ENCODE measurements at places on chromosomes 12 and 14.

GRCh38 chr12:89803412-89803811 lies 94.8 kb upstream of the ATP2B1 start:
- no peak for DNase-seq

- DNase-seq, result no peak
Observed at GRCh38 chr14:34792598-34792997, 78.2 kb upstream of the CFL2 start.

DNA sequence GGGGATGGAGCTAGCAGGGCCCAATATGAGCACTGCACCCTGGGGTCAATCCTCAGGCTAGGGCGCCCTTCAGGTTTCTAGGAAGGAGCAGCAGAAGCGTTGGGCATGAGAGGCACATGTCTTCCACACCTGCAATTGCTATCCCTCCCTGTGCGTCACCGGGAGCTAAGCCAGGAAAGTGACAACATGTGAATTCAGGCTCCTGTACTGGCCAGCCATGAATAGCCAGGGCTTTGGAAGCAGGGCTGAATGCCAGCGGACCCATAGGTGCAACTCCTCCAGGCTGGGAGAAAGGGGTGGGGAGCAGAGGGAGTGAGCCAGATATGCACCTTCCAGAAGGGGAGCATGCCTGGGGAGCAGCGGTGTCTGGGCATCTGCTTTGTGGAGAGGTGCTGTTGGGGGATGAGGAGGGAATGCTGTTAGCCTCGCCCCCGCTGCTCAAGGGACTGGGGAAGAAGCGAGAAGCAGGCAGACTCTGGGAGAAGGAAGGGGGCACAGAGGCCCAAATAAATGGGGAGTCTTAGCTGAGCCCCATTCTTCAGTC lies 6.1 kb downstream of the HOXC5 start:
- DNase-seq, result no peak

- DNase-seq, result no peak
Observed at GRCh38 chr12:120081641-120082040, 34.9 kb downstream of the RAB35 start.

DNA sequence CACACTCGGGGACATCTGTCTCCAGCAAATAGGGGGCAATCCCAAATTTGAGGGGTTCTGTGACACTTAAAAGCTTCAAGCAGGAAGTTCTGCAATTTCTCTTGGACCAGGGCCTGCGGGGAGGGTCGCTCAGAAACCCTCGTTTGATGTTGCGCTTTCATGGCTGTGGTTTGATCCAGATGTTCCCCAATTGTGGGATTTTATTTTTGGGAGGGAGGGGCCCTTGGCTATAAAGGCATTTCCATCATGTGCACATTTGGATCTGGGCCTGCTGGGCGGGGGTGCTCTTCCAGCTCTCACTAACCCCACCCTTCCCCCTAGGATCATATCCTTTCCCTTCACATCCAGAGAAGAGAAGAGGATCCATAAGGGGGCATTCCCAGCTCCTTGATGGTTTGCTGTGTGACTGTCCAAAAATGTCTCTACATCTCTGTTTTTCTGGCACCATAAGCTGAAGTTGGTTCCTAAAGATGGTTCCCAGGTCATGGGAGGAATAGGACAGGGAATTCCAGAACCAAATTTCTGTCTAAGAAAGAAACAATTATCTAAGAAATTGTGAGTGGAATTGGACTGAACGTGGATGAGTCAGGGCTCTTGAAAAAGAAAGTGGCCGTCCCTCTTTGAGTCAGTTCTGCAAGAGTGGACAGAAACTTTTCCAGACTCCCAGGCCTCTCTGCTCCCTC lies 47.2 kb downstream of the SMUG1 start:
- no peak for DNase-seq

DNA sequence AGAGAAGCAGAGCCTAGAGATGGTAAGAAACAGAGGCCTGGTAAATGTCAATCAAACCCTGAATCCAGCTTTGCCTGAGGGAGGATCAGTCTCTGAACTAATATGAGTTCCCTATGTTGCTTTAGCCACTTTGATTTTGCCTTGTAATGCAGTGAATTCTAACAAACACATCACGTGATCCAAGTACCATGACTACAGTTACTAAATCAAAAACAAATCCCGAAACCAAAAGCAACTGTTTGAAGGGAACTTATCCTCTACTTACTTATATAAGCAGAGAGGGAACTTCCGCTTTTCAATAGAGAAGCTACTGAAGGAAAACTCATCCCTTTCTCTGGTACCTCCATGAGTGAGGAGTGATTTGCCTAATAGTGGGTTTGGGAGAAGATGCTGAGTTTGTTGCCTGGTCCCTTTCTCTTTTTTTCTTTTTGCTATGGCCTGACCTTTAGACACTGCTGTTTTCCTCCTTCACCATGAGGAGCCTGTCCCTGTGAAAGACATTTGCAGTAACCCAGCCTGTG lies 7.7 kb upstream of the PPTC7 start:
- DNase-seq, result no peak

DNA sequence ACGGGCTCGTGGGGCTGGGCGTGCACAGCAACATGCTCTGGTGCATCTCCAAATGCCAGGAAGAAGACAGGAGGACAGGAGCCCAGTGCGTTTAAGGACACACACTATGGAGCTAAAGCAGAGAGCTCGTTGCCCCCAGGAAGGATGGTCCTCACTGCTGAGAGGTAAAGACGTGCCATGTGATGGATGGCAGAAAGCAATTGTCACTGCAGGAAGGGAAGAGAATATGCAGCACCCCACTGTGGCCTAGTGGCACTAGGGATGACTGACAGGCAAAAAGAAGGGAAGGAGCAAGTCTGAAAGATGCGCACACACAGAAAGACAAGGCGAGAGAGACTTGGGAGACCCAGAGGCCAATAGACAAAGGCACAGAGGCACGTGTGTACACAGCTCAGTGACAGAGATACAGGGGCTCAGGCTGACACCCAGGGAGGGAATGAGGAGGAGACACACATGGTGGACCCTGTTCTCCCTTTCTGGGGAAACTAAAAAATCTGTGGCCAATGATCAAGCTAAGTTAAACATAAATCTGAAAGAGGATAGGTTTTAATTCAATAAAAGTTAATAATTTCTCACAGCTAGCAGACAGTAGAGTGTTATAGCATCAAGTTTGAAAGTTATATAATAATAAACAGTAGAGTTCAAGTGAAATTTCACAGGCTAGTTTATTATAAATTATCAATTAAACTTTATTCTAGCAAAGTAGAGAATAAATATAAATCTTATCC lies 78.8 kb downstream of the CRACR2A start:
- no peak for DNase-seq

- DNase-seq, result no peak
Observed at GRCh38 chr12:57106021-57106708, 5.0 kb downstream of the STAT6 start.

GRCh38 chr14:81927070-81927469 lies 393.4 kb upstream of the SEL1L start:
- no peak for DNase-seq

GRCh38 chr14:81653626-81654025 lies 120.0 kb upstream of the SEL1L start:
- DNase-seq, result no peak

DNA sequence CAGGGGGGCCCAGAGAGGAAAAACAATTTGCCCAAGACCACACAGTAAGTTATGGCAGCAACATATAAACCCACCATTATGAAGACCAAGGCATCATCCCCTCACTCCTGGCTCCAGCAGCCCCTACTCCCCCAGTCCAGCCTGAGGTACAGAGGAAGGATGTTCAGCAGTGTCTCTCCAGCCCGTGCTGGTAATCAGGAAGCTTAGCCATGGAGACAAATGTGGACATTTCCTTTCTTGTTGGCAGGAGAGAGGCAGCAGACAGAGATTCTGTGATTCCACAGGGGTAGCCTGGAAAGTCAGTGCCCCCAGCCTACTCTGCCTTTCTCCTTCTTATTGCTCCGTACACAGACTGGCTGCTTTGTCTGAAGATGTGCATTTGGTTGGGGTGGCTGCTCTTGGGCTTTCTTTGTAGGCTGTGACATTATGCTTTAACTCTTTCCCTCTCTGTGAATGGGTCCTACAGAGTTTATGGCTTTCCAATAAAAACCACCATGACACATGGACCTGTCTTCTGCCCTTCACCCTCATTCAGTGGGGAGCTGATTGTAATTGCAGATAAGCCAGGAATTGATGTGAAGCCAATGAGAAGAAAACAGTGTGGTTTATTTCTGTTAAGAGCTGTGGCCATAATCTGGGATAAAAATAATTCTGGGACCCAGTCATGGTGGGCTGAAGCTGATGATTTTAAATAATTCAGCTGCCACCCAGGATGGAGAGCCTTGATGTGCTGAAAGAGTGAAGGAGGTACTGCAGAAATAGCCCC lies 3.4 kb downstream of the RPH3A start:
- DNase-seq, result no peak

GRCh38 chr12:43347026-43347425 lies 205.0 kb downstream of the ADAMTS20 start:
- no peak for DNase-seq

- DNase-seq, result no peak
Observed at GRCh38 chr14:49754570-49755097, 13.3 kb upstream of the KLHDC2 start.

DNA sequence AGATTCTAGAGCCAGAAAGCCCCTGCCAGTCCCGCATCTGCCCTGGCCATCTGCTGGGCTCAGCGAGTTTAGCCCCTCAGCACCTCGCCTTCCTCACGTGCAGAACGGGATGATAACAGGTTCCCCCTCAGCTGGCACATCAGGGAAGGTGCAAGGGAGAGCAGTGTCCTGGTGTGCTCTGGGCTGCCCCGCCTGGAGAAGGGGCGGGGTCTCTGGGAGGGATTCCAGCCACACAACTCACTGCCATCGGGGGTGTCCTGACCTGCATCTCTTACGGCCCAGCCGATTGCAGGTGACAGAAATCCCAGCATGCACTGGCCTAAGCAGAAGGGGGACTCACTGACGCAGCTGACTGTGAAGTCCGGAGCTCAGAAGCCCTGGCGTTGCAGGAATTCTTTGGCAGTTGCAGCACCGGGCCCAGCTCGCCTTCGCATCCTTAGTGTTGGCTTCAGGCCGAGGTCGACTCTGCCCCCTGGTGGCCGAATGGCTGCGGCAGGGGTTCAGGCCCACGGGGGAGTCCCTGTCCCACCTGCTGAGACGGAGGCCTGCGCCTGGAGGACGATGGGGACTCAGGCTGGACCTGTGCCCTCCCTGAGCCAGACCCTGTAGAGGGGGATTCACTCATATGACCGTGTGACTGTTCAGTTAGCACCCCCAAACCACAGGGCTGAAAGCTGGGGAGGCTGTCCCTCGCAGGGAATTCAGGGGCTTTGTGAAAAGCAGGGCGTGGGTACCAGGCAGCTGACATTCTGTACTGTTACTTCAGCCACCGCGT lies 178.6 kb downstream of the ADGRD1 start:
- DNase-seq, result peak; percentile 42

DNA sequence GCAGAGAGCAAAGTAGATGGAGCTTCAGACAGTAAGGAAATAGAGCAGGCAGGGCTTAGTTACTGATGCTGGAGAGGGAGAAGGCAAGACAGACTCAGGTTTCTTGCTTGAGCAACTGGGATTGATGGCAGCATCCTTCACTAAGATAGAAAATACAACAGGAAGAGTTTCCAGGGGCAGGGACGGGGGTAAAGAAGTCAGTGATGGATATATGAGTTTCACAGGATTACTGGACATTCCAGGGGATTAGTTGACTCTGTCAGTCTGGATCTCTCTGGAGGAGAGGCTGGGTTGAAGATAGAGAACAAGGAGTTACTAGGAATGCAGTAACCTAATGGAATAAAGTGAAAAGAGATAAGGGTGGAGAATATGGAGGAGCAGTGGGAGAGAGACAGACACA lies 74.5 kb upstream of the ATF1 start:
- DNase-seq, result no peak

- no peak for DNase-seq
Observed at GRCh38 chr14:91911474-91912032, 35.9 kb downstream of the FBLN5 start.

DNA sequence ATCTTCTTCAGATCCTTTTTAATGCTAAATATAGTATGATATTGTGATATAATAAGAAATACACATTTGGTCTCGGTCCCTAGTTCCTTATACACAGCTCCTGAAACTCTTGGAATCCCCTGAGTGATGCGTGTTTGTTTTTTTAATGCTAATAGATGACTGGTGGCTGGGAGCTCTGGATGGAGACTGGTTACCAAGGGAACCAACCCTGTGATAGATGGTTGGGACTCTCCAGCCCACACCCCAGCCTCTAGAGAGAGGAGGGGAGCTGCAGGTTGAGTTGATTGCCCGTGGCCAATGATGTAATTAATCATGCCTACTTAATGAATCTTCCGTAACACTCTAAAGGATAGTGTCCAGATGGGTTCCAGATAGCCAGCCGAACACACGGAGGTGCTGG lies 140.6 kb downstream of the FBXL14 start:
- no peak for DNase-seq

GRCh38 chr12:100808777-100809176 lies 14.2 kb downstream of the ANO4 start:
- no peak for DNase-seq

DNA sequence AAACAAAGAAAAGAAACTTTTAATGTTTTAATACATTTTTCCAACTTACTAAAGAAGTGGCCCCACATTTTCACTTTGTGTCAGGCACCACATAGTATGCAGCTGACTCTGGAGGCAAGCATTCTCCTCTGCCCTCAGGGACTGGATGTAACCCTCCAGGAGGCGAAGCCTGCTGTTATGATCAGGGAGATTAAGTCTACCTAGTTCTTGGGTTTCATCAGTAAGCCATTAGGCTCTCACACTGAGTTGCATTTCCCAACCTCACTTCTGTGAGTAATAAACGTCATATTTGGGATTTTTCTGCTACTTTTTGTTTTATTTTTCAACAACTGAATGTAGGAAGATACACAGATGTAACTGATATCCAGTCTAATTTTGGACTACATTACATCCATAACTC lies 101.2 kb upstream of the LRFN5 start:
- no peak for DNase-seq

DNA sequence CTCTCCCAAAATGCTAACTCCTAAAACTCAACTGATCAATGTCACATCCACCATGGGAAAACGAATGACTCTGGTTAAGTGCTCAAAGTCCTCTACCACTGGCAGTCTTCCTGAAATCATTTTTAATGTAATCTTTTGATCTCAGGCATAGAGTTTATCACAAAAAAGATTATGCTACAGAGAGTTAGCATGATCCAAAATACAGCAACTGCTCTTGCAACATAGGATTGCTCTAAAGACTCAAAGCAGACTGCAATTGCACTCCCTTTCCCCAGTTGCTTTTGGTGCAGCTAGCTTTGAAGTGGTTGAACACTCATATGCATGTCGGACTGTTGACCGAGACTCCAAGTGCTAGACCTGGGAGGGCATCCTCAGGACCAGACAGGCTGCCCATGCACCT lies 109.3 kb downstream of the C12orf42 start:
- no peak for DNase-seq
